GM04503 (cell line): ENCODE measurements at places on chromosomes 5 and 9.

DNA sequence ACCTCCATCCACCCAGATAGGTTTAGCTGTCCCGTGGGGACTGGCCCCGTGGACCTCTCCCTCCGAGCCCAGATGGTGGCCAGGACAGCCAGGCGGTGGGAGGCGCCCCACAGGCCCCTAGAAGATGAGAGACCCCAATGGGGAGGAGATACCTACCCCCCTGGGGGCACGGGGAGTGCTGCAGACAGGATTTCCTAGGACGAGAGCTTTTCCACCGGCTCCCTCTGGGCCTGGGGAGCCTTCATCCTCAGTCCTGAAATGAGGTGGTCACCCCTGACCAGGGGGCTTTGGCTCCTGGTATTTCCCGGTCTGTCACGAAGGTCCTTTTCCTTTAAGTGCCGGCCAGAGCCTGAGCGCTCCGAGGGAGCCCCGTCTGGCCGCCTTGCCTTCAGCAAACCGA is 46.8 kb downstream of the MRPL36 start:
- no peak for DNase-seq

GRCh38 chr5:115461506-115462290 is 82.9 kb downstream of the FEM1C start:
- peak; percentile 76 for DNase-seq

- DNase-seq: no peak
Measured at GRCh38 chr9:80679916-80680315, 1009.4 kb downstream of the TLE1 start.

DNA sequence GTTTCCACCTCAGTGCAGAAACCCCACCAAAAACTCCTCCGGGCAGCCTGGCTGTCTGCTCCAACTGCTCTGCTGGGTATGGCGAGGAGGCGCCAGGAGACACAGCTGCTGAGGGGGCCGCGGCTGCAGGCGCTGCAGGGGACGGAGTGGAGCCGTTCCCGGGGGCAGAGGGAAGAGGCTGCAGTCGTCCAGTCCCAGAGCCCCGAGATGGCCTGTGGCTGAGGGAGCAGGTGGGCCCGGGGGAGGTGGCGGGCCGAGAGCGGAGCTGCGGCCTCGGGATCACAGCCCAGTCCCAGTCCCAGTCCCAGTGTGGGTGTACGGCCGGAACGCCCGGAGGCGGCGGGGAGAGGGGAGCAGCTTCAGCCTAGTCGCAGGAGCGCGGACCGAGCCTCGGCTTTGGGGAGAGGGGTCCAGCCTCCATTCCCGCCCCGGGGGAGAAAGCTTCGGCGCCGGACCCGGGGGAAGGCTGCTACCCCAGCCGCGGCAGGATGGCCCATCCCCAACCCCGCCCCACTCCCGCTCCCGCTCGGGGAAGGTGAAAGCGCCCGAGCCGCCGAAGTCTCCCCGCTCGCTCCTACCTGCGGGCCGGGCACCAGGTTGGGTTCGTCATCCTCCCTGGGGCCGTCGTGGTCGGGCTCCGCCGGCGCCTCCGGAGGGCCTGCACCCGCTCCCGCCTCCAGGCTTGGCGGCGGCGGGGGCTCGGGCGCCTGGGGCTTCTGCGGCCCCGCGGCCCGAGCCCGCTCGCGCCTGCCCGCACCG is 513 bp downstream of the FAM193B start:
- no peak for DNase-seq

GRCh38 chr5:57501414-57502201 is 19.0 kb upstream of the ACTBL2 start:
- no peak for DNase-seq

GRCh38 chr9:35452481-35452880 is 37.4 kb upstream of the RUSC2 start:
- no peak for DNase-seq

DNA sequence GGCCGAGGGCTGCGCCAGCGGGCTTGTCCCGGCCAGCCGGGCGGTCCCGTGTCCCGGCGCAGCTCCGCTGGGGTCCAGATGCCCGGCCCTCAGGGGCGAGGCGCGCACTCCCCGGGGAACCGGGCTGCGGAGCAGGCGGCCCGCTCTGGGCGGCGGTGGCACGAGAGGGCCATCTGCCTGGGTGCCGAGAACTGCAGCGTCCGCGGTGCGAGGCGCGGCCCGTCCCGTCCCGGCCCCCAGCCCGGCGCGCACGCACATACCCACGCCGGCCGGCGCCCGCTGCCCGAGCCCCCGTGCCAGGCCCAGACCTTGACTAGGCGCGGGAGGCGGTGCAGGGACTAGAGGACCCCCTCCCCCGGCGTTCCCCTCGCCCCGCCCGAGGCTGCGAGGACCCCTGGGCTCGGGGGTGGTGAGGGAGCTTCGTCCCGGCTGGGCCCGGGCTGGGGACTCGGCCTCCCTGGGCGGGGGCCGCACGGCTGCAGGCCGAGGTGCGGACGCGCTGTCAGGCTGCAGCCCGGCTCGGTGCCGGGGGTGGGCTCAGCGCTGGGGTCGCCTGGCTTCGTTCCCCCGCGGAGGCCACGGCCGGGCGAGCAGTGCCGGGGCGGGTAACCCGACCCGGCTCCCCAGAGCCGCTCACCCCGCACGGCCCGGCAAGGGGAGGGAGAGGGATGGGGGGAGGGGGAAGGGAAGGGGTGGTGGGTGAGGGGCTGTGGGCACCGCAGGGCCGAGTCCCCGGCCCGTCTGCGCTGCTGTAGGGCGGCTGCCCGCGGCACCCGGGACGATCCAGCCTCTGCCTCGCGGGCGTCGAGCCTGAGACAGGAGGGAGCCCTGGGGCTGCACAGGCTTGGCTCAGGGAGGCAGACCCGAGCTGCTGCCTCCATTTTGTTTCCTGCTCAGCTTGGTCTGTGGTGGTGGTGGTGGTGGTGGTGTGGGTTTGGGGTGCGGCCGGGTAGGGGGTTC is 1.2 kb upstream of the NSD1 start:
- no peak for DNase-seq
